NCI-H2171 treated with DMSO at 0.1 percent for 48 hours (cell line): ENCODE measurements at places on chromosomes 5 and 9.

DNA sequence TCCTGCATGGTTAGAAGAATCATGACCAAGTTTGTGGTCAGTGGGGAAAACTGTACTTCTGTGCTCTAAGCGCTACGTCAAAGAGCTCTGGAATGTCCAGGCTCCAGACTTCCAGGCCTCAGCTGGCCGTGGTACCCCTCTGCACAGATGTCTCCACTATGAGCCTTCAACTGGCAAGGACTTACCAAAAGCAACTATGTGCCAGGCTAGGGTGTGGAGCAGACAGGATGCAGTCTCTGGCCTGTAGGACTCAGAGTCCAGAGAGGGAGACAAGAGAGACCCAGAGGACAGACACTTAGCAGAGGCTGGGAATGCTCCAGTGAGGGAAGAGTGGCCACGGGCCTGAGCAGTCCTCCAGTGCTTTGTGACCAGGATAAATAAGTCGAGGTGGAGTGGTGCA, 31.0 kb upstream of the TCF7 start:
- DNase-seq: no peak

DNA sequence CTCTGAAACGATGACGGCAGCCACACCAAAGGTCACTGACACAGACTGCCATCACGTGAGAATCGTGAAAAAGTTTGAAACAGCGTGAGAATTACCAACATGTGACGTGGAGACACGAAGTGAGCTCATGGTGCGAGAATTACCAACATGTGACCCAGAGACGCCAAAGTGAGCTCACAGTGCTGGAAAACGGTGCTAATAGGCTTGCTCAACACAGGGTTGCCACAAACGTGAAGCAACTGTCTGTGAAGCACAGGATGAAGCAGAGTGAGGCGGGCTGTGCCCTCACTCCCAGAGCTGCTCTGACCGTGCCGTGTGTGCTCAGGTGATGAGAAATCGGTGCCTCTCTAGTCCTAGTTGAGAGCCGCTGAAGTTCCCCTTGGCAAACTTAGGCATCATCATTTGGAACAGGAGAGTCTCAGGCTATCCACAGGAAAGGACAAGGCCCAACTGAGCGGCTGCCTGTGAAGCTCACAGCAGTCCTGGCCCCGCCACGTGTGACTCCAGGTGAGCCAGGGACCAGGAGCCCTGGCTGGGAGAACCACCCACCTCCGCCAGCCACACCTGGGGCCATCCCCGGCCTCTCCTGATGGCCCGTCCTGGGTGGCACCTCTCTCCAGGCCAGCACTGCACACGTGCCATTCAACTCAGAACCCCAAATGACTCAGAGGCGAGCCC, 29.8 kb upstream of the SLC6A3 start:
- no peak for DNase-seq

GRCh38 chr9:129164246-129164930, 13.7 kb downstream of the IER5L start:
- no peak for DNase-seq

- DNase-seq: peak; percentile 56
These were observed 69.8 kb downstream of the KDM4C start for GRCh38 chr9:6827439-6828145.

- DNase-seq: no peak
These were observed 649 bp downstream of the STK10 start for GRCh38 chr5:172187118-172188032.

GRCh38 chr9:83523684-83524083, 14.5 kb downstream of the FRMD3 start:
- peak; percentile 89 for DNase-seq

DNA sequence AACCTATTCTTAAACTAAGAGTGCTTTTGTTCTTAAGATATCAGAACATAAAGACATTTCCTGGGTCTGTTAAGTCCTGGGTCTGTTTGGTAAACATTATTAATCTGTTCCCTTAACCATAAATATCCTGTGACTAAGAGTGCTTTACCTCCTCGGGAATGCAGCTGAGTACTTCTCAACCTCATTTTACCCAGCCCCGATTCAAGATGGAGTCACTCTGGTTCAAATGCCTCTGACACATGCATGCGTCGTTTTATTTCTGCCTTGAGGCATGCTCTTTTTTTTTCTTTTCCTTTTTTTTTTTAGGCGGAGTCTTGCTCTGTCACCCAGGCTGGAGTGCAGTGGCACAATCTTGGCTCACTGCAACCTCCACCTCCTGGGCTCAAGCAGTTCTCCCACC, 39.8 kb upstream of the FBXL17 start:
- DNase-seq: no peak

GRCh38 chr5:96439477-96440184, 6.6 kb upstream of the PCSK1 start:
- DNase-seq: no peak

GRCh38 chr5:113373426-113373825, 61.4 kb downstream of the TSSK1B start:
- no peak for DNase-seq

- peak; percentile 50 for DNase-seq
These were observed 818 bp upstream of the FREM1 start for GRCh38 chr9:14911046-14911445.

GRCh38 chr5:139662617-139663016, 14.5 kb downstream of the CXXC5 start:
- DNase-seq: no peak

DNA sequence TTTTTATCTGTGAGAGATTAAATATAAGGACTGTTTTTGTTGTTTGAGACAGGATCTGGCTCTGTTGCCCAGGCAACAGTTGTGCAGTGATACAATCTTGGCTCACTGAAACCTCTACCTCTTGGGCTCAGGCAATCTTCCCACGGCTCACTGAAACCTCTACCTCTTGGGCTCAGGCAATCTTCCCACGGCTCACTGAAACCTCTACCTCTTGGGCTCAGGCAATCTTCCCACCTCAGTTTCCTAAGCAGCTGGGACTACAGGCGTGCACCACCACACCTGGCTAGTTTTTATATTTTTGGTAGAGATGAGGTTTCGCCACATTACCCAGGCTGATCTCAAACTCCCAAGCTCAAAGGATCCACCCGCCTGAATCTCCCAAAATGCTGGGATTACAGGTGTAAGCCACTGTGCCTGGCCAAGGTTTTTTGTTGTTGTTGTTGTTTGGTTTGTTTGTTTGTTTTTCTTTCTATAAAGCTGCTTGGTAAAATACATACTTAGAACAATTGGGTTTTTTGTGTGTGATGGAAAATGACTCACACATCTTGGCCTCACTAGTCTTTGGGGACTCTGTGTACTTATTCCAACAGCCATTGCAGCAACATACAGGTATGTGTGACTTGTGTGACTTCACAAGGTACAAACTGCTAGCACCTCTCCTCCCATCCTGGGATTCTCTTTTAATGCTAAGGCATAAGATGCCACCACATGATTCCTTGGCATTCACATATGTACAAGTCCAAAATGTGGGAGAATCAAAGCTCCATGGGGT, 36.5 kb upstream of the RASA1 start:
- DNase-seq: no peak
